ENCODE measurements at places on chromosomes 5 and 9.

GRCh38 chr9:14849851-14850250 is 60.4 kb downstream of the FREM1 start:
- DNase-seq: no peak

DNA sequence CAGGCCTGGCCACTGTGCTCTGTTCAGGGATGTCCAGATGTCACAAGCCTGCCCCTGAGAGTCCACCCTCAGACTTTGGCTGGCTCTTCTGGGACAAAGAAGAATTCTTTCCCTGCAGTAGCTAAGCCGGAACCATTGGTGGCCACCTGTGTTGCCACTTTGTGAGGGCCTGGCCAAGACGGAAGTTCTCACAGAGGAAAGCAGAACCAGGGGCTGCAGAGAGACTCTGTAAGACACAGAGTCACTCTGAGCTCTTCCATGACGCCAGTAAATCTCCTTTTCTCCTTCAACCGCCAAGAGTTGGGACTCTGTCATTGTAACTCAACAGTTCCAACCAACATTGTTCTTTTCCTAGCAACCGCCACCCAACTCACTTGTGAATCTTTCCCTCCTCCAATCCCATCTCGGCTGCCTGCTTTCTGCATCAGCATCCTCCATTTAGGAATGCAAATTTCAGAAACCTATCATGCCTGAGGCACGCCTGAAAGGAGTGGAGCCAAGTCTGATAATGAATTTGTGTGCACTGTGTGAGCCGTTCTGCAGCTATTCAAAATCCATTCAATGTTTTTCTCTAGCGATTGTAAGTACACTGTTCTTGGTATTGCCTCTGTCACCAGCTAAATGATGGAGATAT is 37.8 kb upstream of the ATP6V1G1 start:
- DNase-seq: no peak

GRCh38 chr5:99129768-99130501 is 201.1 kb upstream of the CHD1 start:
- no peak for DNase-seq

DNA sequence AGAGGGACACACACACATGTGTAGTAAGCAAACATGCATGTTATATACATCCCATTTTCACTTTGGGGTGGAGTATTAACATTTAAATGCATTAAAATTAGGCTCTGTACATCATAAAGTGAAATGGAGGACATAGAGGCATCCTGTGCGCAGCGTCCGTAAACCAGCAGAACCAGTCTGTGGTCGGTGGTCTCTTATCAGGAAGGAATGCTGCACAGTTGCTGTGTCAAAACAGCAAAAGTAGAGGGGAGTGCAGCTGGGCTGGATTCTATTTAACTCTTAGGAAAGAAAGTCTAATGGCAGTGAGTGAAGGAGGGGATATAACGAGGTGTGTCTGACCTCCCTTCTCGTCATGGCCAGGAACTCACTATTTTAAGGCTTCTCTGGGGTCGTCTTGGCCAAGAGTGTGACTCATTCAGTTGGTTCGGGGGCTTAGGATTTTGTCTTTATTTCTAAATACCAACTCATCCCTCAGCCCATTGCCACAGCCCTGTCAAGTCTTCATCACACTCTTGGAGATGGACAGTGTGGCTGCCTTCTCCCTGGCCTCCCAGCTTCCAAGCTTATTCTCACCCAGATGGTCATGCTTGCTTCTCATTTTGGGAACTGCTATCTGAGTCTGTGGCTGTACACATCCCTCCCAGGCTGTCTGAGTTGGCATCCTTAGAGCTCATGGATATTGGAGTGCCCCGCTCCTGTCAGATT is 20.1 kb upstream of the CXCL14 start:
- no peak for DNase-seq

DNA sequence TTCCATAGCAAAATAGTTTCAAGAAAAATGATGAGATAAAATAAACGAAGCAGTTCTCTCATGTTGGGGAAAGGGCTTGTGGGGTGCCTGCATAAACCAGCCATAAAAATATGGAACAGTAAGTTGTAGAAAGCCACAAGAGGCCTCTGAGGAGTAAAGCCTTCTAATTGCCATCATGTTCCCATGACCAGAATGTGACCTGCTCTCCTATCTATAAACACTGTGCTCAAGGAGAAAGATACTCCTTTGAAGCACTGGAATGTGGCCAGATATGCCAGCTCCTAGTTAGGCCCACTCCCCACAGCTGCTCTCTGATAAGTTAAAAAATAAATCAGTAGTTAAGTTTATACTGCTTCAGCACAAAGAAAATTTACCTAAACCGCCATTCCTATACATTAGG is 65.8 kb downstream of the SETX start:
- DNase-seq: no peak

- no peak for DNase-seq
Observed at GRCh38 chr9:124831642-124832364, 21.5 kb upstream of the WDR38 start.

- no peak for DNase-seq
Observed at GRCh38 chr5:151054709-151055108, 26.1 kb downstream of the TNIP1 start.

- no peak for DNase-seq
Observed at GRCh38 chr5:95283022-95283615, 1.8 kb downstream of the MCTP1 start.

GRCh38 chr5:122155546-122155945 is 26.2 kb downstream of the ZNF474 start:
- DNase-seq: no peak

DNA sequence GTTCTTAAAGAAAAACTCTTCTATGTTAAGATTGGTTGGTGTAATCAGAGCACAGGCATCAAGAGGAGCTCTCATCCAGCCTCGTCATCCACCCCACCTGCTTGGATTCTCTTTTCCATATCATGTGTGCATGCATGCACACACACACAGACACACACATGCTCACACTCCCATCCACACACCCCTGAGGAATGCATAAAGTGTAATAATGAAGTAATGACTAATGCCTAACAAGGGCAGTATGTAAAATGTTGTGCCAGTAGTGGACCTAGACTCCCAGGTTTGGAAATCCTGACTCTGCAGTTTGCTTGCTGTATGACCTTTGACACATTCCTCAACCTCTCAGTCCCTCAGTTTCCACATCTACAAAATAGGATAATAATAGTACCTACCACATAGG is 280.0 kb upstream of the ANKRD55 start:
- no peak for DNase-seq

DNA sequence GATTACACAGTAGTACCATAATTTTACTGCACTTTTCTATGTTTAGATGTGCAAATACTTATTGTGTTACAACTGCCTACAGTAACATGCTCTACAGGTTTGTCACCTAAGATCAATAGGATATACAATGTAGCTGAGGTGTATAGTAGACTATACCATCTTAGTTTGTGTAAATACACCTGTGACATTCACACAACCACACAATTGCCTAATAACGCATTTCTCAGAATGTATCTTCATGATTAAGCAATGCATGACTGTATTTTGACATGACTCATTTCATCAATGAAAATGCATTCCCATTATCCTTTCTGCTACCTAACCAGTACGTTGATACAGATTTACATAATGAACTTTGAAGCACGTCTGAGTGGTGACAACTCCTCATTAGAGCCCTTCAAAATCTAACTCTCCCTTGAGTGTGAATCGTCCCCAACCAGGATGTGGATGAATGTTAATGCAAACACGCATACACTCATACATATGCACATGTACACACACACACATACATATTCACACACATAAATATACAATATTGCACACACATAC is 28.4 kb downstream of the GZMK start:
- DNase-seq: no peak

DNA sequence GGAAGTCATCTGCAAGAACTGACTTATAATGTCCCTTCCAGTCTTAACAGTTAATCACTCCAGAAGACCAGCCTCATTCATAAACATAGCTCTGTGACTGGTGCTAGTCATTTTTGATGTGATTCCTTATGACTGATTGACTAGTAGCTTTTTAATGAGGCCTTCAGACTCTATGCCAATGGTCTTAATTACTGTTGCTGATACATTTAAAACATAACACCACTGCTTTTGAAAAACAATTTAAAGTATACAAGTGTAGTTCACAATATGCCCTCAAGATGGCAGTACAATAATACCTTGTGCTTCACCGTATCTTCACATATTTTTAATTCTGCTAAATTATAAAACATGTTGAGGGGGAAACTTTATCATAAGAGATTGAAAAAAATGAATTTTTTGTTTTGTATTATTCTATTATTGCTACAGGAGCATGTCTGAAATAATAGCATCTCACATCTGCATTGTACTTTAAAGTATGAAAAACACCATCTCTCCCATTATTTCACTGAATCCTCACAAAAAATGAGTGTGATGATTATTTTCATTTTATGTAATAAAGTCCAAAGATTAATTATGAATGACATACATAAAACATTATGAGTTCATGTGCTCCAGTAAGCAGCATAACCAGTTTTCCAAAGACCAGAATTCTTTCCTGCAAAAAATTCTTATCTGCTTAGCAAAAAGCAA is 55.2 kb upstream of the SHISAL2B start:
- DNase-seq: no peak

- peak; percentile 6 for DNase-seq
Observed at GRCh38 chr5:59099270-59099994, 516.6 kb downstream of the RAB3C start.

DNA sequence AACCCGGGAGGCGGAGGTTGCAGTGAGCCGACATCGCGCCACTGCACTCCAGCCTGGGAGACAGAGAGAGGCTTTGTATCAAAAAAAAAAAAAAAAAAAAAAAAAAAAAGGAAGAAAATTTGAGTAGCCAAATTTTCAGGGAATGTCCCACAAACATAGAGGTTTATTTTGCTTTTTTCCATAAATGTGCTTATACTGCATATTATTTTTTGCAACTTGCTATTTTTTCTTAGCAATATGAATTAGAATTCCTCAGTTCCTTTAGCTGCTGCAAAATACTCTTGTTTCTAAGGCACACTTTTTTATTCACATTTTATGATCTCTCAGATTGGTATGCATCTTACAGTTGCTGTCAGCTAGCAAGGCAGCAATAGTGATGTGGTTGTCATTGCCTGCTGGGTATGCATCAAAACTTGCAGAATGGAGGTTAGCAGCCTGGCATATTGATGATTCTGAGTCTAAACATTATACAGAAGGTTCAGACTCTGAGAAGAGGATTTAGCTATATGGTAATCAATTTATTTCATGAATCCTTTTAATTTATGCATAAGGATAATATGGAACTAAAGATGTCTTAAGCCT is 13.0 kb upstream of the MSANTD3 start:
- DNase-seq: no peak

DNA sequence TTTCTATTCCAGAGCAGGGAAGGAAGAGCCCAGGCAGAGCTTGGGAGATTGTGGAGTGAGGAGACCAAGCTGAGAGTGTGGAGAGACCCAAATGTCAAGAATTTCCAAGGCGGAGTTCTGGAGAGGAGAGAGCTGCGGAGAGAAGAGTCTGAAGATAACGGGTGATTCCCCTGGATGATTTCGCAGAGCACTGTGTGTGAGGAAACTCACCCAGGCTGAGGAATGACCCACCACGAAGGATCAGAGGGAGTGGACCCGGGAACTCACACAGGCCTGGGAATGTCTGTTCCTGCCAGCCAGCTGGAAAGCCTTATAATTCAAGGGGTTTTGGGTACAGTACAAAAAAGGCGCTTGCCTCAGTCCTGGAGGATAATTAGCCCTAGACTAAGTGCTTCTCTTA is 94.2 kb downstream of the WNK2 start:
- DNase-seq: no peak

- DNase-seq: no peak
Observed at GRCh38 chr5:134082264-134082992, 32.1 kb upstream of the TCF7 start.

DNA sequence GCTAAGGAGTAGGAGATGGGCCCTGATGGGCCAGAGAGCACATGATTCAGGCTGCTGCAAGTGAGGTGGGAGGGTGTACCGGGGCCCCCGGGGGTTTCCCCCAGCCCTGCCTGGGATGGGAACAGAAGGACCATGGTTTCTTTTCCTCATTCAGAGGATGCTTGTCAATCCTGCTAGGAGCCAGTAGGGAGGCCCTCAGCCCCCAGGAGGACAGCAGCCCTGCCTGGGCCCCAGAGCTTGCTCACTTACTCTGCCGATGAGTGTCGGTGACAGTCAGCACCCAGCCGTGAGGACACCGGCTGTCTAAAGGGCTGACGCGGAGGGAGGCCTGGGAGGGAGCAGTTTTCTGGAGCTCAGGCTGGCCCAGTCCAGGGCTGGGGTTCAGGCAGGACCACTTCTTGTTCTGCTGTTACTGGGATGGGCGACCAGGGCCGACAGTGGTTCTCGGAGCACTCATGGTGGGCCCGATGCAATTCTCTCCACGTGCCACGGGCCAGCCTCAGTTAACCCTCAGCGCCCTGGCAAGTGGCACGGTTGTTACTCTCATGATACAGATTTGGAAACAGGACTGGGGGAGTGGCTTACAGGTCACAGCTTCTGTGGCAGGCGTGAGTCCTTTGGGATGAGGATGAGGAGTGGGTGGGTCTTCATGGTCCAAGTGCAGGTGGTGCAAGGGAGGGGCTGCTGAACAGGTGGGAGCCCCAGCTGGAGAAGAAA is 1.8 kb downstream of the ARRDC1 start:
- no peak for DNase-seq

- DNase-seq: no peak
Observed at GRCh38 chr9:97564291-97565175, 63.1 kb downstream of the TMOD1 start.

- DNase-seq: no peak
Observed at GRCh38 chr5:122985954-122986721, 50.4 kb downstream of the PPIC start.

GRCh38 chr9:34346873-34347799 is 17.8 kb downstream of the NUDT2 start:
- DNase-seq: no peak

DNA sequence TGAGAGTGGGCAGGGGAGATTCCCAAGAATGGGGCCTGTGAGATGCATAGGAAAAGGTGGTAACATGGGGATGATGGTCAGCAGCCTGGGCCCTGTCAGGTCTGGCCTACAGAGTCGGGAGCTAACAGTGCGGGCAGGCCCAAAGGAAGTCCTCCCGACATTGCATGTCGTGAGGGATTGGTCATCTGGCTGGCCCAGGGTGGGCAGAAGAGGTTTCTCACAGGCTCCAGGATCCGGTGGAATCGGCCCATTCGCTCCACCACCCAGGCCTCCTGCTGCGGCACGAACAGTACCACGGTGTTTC is 514 bp downstream of the STOML2 start:
- no peak for DNase-seq

GRCh38 chr5:62778316-62779009 is 199.8 kb downstream of the LRRC70 start:
- DNase-seq: no peak

GRCh38 chr5:12777342-12777741 is 873.1 kb upstream of the CTNND2 start:
- DNase-seq: no peak

- DNase-seq: no peak
Observed at GRCh38 chr5:90170261-90170660, 239.3 kb downstream of the CETN3 start.

- DNase-seq: no peak
Observed at GRCh38 chr9:87685441-87685840, 40.5 kb upstream of the CTSL start.

DNA sequence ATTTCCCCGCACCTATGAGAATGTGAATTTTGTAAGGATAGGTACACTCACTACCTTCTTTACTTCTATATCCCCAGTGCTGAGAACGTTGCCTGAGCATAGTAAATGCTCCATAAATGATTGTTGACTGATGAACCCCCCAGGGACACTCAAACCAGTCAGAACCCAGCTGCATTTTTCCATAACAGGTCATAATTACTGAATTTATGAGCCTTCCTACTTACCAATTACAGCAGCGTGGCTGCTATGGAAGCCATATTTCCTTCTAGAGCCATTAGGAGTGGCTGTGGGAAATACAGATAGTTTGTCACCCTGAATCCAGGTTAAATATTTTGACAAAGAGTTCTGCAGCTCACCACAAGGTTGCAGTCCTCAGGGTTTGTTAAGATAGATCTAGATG is 135.0 kb downstream of the TAF11L14 start:
- DNase-seq: no peak

Measured in T-helper 9 cell (primary cell).